ENCODE measurements at places on chromosomes 2 and 18.

- no peak for DNase-seq
Measured at GRCh38 chr2:159117658-159118057, 149.2 kb downstream of the TANC1 start.

DNA sequence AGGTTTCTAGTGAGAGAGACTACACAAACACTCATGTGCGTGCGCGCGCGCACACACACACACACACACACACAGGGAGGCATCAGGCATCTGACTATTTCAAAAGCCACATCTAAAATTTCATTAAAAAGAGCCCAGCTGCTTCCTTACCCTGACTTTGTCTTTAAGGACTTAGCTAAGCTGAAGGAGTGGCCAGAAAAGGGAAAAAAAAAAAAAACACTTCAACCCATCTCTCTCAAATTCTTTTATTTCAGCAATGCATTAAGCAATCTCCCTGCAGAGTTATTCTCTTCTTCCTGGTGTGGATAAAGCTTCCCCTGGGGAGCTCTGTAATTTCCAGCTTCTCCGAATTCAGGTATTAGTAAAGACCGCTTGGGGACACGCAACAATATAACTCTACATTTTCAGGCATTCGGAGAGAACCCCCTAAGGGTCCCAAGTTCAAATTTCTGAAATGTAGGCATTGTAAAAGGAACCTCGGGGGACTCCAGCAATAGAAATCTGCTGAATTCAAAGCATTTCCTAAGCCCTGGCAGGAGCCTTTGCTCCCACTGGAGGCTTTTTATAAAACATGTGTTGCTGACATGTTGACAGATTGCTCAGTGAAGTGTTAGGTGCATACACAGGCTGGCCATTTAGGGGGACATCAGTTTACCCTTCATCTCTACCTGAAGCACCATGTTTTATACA lies 67.0 kb downstream of the ZNF521 start:
- DNase-seq = no peak

DNA sequence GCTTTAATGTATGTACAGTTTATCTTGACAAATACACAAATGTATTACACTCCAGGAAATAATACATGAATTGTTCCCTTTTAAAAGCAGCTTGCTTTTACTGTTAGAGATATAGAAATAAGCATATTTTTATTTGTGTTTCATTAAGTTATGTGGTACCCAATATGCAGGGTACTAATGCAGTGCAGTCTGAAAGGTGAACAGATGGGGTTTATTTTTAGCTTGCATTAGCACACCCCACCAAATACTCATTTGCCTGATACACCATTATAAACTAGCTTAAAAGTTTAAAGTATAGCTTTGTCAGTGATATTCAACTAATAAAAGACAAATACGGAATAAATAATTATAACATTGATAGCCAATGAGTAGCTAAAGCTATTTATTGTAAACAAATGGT lies 394.7 kb upstream of the ZNF804A start:
- no peak for DNase-seq

DNA sequence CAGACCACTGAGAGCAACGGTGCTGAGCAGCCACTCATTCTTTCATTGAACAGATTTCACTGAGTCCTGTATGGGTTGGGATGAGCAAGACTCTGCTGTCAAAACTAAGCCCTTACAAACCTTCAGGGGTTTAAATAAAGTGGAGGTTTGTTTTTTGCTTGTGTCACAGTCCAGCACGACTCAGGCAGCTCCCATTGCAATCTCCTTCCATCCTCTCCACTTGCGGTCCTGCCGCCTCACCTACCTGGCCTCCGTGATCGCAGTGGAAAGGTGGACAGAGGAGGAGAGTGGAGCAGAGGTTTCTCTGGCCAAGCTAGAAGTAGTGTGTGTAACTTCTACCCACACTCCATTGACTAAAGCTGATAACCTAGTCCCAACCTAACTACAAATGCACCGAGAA lies 332.2 kb downstream of the ZNF516 start:
- DNase-seq = no peak

DNA sequence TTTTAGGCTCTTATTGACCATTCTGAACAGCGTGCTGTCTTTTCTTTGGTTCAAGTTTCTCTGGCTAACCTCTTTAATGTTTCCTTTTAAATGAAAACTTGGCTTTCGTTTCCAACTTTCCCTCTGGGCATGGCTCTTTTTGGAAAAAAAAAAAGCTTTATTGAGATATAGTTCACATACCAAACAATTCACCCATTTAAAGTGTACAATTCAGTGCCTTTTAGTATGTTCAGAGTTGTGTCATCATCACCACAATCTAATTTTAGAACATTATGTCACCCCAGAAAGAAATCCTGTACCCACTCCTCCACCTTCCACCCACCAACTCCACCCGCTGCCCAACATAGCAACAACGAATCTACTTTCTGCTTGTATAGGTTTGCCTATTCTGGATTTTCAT lies 322.4 kb downstream of the ADCYAP1 start:
- no peak for DNase-seq

- DNase-seq = no peak
Measured at GRCh38 chr2:241505086-241505780, 3.2 kb downstream of the STK25 start.

- DNase-seq = no peak
Measured at GRCh38 chr2:30505500-30506180, 58.6 kb downstream of the LCLAT1 start.

GRCh38 chr2:222615320-222615719 lies 40.6 kb downstream of the FARSB start:
- DNase-seq = no peak

DNA sequence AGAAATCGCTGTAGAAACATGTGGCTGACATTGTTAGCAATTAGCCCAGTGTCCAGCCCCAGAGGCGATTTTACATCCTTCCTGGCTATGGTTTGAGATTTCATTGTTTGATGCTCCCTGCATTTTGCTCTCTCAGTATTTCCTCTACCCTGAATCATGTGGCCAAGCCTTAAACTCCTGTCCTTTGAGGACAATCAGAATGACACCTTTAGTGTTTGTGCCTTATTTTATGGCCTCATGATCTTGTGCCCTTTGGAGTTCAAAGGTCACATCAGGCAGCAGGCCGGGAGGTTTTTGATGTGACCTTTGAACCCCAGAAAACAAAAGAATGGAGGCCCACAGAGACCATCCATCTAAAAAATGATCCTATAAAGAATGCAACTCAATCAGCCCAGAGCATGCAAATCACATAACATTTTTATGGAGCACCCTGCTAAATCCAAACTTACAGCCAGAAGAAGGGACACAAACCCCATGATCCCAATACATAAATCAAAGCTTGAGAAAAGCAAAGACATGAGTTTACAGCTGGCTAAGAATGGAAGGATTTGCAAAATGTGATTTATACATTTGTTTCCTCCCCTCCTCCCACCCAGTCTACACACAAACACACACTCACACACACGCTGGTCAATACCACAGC lies 52.5 kb downstream of the FECH start:
- no peak for DNase-seq

DNA sequence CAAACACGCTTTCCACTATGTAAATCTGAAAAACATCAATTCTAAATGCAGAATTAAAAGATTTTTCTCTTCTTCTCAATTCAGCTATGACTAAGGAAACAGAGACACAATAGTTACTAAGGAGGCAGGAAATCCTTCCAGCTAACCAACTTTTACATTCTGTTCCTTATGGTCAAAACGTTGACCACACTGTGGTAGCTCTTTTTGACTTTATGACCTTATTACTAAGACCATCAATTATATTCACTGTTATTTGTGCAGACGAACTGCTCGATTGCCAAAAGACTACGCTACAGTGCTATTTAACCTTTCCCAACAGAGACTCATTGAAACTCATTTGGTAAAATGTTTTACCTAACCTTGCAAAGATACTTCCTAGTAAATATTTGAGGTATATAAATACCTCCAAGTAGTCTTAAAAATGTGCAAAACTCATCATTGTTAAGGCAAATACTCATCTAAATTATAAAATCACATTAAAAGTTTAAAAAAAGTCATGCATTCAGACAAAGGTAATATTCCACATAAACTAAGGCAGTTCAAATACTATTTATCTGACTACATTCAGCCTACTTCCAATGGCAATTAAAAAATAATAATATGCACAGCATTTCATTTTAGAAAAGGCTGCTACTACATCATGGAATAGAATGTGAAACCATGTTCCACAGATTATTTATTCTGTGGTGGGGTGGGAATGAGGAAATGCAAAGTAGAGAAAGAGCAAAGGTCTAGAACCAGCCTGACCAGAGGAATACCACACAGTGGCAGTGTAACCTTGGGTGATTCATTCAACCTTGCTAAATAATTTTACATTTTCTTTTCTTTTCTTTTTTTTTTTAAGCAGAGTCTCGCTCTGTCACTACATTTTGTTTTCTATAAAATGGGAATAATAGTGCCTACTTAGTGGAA lies 139.9 kb downstream of the THADA start:
- no peak for DNase-seq

GRCh38 chr2:117774716-117775115 lies 39.8 kb upstream of the DDX18 start:
- DNase-seq = no peak

- no peak for DNase-seq
Measured at GRCh38 chr2:166695154-166695553, 193.1 kb upstream of the XIRP2 start.

DNA sequence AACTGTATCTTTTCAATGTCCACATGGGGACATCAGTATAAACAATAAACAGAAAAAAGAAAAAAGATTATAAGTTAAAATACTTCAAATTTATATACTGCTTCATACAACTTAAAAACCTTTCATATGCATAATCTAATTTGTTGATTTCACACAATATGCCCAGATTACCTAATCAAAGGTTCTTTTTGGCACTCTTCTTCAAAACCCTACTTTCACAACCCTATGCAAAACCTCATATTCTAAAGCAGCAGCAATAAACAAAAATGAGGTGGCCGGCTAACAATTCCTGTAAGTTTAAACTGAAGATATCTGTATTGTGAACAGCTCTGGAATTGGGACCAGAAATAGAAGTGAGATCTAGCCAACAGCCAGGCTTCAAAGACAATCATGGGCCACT lies 28.6 kb downstream of the STK17B start:
- no peak for DNase-seq

DNA sequence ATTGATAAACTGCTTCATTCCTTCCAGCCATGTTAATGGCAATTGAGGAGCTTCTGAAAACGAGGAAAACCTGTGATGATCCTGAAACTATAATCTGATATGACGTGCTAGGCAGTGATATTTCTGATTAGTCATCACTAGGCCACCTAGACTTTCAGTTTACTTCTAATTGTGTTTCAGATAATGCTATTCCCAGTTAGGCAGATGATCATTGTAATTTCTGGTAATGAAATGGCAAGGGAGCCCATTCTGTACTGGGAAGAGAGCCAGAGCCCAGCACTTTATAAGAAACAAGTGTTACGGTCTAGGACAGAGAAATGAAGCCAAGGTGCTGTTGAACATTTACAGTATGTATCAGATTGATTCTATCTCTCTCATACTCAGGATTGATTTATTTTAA lies 106.2 kb downstream of the CPO start:
- DNase-seq = no peak

DNA sequence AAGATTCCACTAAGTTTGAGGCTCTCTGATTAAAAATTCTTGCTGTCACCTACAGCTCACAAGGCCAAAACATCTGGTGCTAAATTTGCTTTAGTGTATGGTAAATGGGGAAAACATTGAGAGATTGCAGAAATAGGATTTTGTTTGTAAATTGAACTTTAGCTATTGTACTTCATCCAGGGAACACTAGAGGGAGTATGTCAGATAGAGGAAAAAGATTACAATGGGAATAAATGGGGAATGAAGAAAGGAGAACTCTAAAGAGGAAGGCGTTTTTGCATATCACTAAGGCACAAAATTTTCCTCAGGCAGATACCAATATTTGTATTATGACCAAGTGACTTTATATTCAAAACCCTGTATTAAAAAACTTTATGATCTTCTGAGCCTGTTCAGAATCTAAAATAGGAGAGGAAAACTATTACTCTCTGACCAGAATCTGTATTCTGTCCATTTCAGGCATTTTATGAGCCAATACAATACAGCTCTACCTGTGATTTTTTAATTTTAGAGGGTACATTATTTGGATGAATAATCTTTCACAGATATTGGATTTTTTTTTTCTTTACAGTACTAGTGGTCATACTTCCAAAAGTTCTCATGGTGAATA lies 52.3 kb upstream of the ITGB6 start:
- DNase-seq = no peak

- no peak for DNase-seq
Measured at GRCh38 chr2:66430505-66431273, 4.2 kb upstream of the MEIS1 start.

GRCh38 chr18:30545393-30545792 lies 497.1 kb downstream of the DSC3 start:
- no peak for DNase-seq

GRCh38 chr18:3612315-3612714 lies 162.3 kb downstream of the TGIF1 start:
- DNase-seq = no peak

- DNase-seq = no peak
Measured at GRCh38 chr2:6310256-6311215, 555.2 kb downstream of the CMPK2 start.

GRCh38 chr2:19362755-19363473 lies 4.5 kb upstream of the OSR1 start:
- DNase-seq = no peak

GRCh38 chr18:46891742-46892214 lies 25.5 kb downstream of the PIAS2 start:
- no peak for DNase-seq

- DNase-seq = no peak
Measured at GRCh38 chr2:27707462-27708256, 44.0 kb downstream of the SLC4A1AP start.

DNA sequence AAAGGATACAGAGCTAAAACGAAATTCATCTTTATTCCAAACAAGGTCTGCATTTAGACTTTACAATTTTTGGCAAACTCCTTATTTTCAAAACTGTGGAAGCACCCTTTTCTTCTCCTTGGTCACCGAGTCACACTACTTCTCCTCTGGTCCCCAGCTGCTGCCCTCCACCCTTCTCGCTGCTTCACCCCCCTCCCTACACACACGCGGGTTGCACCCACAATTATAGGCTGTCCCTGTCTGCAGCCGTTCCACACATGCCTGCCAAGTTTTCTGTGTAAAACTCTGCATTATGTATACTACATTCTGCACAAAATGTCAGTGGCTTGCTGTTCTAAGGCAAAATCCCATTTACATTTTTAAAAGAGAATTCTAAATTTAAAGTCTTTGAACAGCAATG lies 63.5 kb downstream of the PTPN2 start:
- no peak for DNase-seq

GRCh38 chr2:152594022-152594766 lies 123.1 kb downstream of the PRPF40A start:
- peak; percentile 13 for DNase-seq

GRCh38 chr18:71209944-71210343 lies 921.1 kb downstream of the SOCS6 start:
- DNase-seq = no peak

- DNase-seq = no peak
Measured at GRCh38 chr2:26754972-26755670, 9.0 kb upstream of the SLC35F6 start.

Data from natural killer cell (primary cell).